ENCODE measurements at places on chromosomes 4 and X.

DNA sequence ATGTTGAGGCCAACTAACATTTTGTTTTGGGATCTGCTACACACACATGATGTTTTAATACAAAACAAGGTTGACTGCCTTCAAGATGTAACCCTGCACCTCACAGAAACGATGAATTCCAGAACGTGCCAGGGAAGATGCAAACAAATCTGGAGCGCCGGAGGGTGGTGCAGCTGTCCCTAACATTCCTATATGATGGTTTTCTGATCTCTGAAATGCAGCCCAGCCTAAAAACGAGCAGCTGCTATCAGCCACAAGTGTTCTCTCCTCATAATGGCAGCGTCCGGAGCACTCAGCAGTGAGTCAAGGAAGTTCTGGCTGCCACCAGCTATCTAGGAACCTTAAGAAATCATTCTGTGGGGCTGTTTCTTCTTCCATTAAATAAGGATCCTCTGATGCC lies 333.4 kb downstream of the NR3C2 start:
- no peak for DNase-seq

GRCh38 chr4:76200771-76201231 lies 12.8 kb downstream of the SCARB2 start:
- no peak for DNase-seq

DNA sequence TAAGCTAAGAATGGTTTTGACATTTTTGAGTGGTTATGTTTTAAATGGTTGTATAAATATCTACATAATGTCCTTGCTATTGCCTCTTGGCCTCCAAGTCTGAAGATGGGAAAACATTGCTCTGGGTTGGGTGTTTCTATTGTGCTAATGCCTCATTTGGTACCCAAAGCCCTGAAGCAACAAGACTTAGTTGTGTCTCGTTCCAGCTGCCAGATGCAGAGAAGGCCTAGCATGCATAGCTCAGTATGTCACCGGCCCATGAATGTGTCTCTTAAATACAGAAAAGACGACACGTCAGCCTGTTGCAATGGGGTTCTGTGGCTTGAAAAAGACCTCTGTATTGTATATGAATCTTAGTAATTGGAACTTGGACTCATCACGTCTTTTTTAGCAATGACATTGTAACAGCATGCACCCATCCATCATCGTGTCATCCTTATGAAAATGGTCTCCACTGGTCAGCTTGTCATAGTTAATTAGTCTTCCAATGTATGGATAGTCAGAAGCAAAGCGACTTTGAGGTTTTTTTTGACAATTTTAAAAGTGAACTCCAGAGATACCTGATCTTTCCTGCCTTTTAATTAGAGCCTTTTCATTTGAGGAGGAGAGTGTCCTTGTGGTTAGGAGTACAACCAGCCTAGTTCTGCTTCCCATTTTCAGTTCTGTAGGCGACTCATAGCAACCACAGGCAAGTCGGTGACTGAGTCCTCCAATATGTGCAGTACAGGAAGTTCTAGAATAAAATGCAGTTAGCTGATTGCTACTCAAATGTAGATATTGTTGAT lies 126.4 kb upstream of the GATB start:
- DNase-seq, result peak; percentile 47

DNA sequence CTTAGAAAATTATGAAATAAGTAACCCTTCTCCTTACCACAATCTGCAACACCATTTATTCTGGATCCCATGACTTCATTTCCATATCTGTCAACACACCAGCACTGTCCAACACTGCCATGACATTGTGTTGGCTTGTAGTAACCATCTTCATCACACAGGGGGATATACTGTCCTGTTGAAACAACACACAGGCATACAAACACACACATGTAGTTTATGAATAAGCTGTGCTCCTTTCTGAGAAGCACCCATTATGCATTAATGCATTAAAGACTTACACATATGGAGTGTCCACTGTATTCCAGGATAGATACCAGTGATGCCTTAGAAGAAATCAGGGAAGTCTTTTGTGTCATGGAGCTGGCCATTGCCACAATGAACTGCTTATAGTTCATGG lies 496.9 kb downstream of the SPOCK3 start:
- DNase-seq, result no peak

GRCh38 chrX:19034025-19034424 lies 50.1 kb upstream of the PHKA2 start:
- no peak for DNase-seq

DNA sequence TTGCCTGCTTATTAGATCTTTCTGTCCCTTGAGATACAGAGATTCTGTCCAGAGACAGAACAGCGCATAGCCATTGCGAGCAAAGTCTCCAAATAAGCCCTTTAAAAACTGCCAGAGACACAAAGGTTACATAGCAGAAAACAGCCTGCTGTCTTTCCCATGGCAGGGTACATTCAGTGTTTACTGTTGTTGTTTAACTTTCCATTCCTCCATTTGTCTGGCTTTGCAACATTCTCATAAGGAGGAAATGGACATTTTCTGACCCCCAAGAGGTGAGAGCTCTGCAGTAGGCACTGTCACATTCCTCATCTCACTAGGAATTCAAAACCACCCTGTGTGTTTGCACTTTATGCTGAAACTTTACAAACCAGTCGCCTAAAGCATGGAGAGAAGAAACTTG lies 48.3 kb downstream of the PDE5A start:
- DNase-seq, result peak; percentile 76

DNA sequence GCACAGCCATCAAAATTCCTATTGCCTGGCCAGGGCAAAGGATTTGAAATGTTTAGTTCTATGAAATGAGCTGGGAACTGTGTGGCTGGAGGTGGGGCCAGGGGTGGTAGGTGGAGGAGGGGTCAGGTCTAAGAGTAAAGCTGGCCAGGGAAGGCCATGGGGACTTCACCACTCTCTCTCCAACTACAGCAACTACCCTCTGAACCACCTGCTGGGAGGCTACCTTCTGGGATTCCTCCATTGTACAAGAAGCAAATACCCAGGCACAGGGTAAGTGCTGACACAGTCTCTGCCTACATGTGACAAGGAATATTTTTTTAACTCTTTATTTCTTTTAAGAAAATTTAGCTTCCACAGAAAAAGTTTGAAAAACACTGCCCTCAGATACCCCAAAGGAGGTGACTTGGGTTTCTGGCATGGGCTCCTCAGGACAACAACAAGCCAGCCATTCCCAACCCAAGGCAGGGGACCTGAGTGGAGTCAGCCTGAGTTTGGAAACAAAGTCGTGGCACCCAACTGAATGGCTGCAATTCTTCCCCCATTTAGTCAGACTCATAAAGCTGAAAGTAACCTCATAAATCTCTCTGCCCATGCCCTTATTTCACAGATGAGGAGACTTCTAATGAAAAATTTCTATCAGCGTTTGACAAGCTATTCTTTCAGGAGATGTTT lies 593.8 kb upstream of the DIPK2B start:
- no peak for DNase-seq

DNA sequence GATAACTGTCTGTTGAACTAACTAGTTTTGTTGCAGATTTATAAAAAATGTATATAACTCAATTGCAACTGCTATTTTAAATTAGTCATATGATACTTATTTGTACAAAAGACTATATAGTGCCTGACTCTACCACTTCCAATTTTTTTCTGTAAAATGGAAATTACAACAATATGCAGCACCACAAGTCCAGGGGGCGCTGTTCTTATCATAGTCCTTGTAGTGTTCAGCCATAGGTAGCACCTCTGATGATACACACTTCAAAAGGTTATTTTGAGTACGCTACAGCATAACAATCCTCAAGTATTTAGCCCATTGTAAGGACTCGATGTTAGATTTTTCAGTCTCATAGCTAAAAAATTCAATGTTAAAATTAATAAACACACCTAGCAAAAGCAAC lies 174.9 kb downstream of the CORIN start:
- no peak for DNase-seq

DNA sequence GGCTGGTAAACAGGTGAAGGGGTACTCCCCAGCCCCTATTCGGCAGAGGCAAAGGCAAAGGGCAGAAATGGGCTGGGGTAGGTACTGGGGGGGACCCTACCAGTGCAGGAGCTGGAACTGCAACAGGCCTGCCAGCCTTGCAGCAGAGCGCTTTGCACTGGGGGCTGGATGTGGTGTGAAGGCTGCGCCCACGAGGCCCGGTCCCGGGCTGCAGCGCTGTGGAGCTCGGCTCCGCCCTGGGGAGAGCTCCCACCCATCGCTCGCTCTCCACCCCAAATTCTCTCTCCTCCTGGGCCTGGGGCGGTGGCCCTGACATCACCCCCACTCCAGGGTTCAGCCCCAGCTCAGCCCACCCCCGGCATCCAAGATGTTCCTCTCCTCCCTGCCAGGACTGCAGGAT lies 24.2 kb downstream of the IQSEC2 start:
- no peak for DNase-seq

DNA sequence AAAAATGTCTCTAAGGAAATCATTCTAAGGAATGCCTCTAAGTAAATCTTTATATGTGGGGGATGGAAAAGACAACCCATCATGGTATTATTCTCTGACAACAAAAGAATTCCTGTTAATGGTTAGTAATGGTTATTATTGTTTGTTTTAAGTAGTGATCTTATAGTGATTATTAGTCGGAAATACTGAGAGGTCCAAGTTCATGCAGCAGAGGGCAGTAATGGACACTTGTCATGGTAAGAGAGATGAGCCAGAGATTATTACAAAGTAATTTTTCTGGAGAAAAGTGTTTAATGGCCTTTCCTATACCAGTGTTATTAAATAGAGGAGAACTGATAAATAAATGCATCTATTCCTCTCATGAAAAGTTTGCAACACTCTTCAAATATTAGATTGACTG lies 8.1 kb upstream of the DKK2 start:
- DNase-seq, result peak; percentile 51

DNA sequence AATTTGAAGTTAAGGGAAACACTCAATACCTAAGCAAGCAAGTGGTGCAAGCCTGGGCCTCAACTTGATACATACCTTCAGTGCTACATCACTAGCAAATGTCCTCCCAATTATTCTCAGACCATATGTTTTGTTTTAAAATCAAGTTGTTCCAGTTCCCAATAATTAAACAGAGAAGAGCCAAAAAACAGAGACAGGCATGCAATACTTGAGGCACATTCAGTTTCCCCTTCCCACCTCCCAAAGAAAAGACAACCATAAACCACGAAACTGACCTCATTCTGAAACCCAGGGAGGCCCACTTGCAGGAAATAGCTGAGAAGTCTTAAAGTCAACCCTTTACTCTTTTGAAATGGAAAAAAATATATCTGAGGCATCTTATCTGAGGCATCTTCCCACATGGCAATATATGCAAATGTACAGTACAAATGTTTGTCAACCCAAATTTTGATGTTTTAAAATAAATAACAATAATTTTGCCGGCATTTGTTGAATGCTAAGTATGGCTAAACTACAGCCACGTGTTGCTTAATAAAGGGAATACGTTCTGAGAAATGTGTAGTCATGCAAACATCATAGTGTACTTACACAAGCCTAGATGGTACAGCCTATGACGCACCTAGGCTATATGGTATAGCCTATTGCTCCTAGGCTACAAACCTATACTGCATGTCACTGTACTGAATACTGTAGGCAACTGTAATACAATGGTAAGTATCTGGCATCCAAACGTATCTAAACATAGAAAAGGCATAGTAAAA lies 147.5 kb downstream of the TSPAN5 start:
- DNase-seq, result peak; percentile 94

DNA sequence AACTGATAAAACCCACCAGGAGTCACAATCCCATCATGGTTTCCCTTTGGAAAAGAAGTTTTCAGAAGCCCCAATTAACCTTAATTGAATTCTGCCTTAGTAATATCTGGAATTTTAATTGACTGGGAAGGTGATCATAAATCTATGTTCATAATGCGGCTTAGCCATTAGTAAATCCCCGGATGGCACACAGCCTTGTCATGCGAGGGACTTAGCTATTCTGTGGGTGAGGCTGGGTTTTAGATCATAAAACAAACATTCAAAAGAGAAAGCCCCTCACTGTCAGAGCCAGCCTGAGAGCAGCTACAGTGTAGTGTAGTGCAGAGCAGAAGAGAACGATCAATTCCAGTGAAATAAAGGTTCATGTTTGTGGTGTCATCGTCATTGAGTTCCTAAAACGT lies 124.0 kb upstream of the NOCT start:
- no peak for DNase-seq

DNA sequence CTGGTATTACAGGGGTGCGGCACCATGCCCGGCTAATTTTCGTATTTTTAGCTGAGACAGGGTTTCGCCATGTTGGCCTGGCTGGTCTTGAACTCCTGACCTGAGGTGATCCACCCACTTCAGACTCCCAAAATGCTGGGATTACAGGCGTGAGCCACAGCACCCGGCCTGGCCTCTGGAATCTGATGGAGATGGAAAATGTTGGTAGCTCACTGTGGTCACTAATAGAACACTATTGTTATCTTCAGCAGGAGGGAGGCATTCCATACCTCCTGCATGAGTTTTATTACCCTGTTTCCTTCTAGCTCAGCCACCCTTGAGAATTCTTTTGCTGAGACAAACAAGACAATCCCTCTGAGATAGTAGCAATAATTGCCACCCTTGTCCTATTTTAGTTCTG lies 105.0 kb downstream of the SHROOM3 start:
- DNase-seq, result peak; percentile 36

DNA sequence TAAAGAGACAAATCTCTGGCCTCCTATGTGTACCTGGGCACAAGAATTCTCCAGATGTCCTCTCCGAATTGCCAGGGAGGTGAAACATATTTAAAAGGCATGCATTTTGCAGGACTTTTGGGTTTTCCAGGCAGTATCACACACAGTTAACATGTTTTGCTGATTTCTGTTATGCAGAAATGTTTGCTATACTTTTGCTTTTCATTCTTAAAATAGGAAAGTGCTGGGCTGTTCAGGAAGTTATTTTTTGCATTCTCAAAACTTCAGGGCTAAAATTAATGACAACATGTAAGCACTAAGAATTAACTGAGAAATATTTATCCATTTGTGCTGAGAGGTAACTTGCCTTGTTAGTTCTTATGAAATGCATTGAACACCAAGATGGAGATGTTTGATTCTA lies 390.7 kb upstream of the CTSO start:
- no peak for DNase-seq

GRCh38 chrX:41145920-41146608 lies 60.8 kb downstream of the USP9X start:
- DNase-seq, result peak; percentile 85

- DNase-seq, result no peak
Observed at GRCh38 chr4:16384576-16384975, 158.3 kb upstream of the TAPT1 start.

- DNase-seq, result no peak
Observed at GRCh38 chr4:2497324-2497723, 28.4 kb downstream of the RNF4 start.

DNA sequence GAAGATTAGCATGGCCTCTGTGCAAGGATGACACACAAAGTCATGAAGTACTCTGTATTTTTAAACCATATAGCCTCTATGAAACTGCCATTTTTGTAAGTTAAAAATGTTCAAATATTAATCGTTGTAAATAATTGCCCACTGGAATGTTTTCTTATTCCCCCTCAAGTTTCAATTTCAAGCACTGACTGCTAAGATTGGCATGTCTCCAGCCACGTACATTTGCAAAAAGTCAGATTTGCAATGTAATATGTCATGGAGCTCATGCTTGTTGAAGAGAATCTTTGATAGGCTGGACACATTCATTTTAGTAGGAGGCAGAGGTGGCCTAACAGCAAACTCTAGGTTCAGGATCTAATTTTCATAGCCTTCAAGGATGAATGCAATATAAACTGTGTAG lies 124.7 kb downstream of the CBR4 start:
- DNase-seq, result peak; percentile 57

All from choroid plexus epithelial cell (primary cell).